Suppressor macrophage (primary cell): ENCODE measurements at places on chromosomes 3 and 15.

- no peak for DNase-seq
Observed at GRCh38 chr15:66505430-66505811, 295 bp downstream of the ZWILCH start.

- no peak for DNase-seq
Observed at GRCh38 chr3:14042680-14043079, 82.0 kb downstream of the CHCHD4 start.

GRCh38 chr3:149058602-149059001, 27.7 kb downstream of the HLTF start:
- DNase-seq = no peak

GRCh38 chr3:183300996-183301562, 48.0 kb downstream of the B3GNT5 start:
- no peak for DNase-seq

DNA sequence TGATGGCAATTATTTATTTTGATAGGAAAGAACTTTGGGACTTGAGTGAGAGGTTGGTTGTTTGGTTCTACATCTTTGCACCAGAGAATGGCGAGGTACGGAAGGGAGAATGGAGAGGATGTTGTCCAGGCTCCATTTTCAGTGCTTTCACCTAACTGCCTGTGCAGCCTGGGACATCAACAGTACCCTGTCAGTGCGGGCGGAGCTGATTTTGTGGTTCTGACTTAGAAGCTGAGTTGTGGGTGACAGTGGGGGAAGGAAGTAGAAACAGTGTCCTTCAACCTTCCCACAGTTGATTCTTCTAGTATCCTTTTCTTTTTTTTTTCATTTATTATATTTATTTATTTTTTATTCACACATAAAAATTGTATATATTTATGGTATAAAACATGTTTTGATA, 95.3 kb downstream of the TIGIT start:
- no peak for DNase-seq

DNA sequence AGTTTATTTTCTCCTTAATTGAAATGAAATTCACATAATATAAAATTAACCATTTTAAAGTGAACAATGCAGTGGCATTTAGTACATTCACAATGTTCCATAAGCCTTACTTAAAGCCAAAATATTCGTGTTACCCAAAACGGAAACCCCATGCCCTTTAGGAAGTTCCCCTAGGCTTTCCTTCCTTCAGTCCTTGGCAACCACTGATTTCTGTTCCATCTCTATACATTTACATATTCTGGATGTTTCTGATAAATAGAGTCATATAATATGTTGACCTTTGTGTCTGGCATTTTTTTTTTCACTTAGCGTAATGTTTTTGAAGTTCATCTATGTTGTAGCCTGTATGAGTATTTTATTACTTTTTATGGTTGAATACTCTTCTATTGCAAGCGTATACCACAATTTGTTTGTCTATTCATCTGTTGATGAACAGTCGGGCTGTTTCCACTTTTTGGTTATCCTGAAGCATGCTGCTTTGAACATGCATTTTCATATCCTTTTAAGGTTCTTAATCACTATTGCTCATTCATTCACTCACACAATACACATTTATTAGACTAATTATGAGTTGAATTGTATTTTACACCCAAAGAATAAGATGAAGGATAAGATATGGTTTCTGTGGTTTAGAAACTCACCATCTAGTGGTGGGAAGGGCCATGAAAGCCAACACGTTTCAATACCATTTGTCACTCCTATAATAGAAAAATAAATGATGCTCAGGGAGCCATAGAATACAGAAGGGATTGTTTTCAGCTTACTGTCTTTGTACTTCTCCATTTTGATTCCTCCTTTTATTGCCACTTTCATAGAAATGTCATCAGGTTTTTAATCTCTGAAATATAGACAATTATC, 408.2 kb upstream of the CBLB start:
- no peak for DNase-seq

- DNase-seq = no peak
Observed at GRCh38 chr15:59171067-59171397, 35.6 kb upstream of the LDHAL6B start.

- DNase-seq = no peak
Observed at GRCh38 chr3:180409883-180410282, 192.1 kb upstream of the TTC14 start.

DNA sequence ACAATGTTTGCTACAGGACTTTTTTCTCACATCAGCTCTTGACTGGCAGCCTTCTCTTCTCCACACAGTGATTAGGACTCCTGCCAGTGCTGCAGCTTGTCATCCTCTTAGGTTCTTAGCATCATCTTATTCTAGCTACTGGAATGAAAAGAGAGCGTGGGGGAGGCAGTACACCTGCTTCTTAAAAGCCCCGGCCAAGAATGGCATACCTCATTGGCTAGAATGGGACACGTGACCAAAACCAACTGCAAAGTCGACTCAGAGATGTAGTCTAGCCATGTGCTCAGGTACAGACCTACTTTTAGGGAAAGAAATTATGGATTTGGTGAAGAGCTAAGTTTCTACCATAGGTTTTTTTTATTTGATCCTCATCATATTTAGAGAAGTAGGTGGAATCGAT, 44.1 kb downstream of the RARB start:
- DNase-seq = no peak

DNA sequence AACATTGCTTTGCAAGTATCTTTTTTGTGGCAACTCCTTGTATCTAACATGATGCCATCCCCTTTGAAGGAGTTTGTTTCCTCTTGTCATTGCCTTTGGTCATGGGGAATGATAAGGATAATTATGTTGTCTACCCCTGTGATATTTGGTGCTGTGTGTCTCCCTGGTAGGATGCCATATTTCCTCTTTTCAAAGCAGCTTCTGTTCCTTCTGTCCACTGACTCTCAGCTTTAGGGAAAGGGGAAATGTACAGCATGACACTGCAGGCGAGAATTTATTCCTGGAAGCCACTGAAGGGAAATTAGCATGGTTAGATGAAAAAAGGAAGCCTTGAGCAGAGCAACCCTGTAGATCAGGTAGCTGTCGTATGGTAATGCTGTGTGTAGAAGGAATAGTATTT, 576.7 kb downstream of the CADM2 start:
- peak; percentile 3 for DNase-seq
